ENCODE measurements at places on chromosomes 1 and 21. TPM values are rescaled to one million over a fixed set of nuclear protein-coding genes. Genes with fewer than 3 reads are reported as not detected.

DNA sequence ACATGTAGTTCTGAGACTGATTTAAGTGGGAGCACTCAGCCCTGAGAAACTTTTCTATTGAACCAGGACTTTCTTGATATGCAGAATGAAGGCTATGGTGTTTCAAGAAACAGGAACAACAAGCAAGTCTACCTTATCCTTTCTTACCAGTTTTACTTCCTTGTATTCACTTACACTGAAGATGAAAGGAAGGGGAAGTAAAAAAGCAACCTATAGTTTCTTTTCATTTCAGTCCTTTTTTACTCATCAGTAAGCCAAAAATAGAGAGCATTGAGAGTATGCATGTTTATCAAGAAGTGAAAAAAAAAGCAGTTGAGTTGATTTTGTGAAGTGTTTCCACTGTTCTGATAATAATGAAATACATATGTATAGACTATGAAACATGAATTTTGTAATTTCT is 1010.3 kb downstream of the AMY1C start:
- no peak for DNase-seq

DNA sequence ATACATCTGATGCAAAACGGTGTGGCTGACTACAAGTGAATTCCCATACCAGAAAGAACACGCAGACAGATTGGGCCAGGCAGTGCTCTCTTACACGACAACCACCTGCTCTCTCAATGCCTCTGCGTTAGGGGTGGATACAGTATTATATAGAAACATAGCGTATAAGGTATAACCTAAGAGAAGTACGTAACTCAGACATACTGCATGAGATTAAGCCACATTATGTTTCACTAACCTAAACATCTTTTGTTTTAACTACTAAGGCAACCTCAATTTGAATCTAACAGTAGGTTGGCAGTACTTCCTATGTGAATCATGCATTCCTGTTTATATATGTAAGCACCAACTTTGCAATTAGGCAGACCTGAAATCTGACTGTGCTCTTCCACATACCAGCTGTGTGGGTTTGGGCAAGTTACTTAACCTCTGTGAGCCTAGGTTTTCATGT is 58.1 kb upstream of the COA6 start:
- peak; percentile 12 for DNase-seq

DNA sequence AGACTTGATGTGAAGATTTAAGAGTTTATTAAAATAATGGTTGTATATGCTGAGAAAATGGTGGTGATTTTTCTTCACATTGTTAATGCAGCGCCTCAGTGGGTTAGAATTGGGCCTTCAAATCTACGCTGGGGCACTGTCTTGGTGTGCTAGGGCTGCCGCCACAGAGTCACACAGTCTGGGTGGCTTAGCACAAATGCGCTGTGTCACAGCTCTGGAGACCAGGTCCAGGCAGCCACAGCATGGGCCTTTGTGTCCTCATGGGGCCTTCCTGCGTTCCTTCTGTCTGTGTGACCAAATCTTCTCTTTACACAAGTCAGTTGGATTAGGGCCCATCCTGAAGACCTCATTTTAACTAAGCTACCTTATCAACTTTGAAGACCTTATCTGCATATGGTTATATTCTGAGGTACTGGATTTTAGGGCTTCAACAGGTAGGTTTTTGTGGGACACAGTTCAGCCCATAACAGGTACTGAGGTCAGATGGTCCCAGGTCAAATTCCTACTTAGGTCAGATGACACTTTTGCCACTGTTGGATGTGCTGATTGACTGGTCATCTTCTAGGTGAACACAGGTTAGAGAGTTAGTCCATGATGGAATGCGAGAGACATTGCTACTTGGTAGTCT is 17.5 kb downstream of the TRAPPC10 start:
- DNase-seq: no peak

- DNase-seq: no peak
Measured at GRCh38 chr1:201543871-201544642, 5.1 kb downstream of the NAV1 start.

DNA sequence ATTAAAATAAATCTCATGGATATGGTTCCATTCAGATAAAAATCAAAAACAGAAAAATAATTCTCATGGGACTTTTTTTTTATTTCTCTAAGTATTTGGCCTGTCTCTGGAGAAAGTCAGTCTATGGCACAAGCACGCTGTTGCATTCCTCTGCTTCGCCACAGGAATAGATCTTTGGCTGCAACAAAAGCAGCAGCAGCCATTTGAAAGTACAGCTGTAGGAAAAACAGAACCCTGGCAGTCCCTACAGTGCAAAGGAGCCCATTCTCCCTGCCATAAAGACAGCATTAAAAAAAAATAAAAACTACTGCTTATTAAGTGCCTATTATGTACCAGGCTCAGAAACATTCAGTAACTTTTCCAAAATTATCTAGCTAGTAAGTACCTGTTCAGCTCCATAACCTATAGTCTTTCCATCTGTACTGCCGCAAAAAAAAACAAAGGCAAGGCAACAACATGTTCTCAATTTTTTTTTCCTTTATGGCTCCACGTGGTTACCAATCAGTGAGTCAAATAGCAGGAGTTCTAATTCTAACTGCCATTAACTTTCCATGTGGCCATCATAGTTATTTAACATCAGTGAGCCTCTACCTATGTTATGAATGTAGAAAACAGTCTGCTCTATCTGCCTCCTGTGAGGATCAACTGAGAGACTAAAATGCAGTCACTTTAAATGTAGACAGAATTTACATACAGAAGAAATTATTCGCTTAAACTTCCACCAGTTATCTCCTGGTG is 22.7 kb downstream of the SLC35D1 start:
- no peak for DNase-seq

DNA sequence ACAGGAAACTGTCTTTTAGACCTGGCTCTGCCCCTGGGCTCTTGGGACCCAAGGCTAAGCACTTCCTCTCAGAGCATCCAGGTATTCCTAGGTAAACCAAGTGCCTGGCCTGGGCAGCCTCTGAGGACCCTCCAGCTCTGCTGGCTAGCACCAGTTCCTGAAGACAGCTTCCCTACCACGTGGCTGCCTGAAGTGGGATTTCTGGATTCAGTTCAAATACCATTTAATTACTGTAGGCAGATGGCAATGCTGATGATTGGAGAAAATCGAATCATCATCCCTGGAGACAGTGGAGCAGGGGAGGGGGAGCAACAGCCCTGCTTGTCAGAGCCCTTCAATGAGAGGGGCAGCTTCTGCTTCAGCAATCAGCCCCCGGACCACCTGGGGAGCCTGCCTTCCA is 11.9 kb downstream of the KIF21B start:
- no peak for DNase-seq

DNA sequence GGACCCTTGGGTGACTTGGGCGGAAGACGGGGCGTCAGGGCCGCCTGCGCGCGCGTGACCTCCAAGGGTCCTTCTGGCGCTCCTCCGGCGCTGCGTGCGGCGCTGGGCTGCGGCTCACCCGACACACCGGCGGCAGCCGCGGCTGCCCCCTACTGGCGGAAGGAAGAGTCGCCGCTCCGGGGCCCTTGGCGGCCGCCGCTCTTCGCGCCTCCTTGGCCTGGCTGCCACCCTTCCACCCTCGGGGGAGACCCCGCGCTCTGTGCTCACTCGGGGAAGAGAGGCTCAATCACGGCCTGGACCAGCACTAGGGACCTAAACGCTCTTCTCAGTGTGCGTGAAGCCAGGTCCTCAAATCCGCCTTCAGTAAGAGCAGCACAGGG is 89.7 kb downstream of the DMRTA2 start:
- peak; percentile 22 for DNase-seq

- no peak for DNase-seq
Measured at GRCh38 chr21:39238275-39238674, 55.0 kb upstream of the PSMG1 start.

DNA sequence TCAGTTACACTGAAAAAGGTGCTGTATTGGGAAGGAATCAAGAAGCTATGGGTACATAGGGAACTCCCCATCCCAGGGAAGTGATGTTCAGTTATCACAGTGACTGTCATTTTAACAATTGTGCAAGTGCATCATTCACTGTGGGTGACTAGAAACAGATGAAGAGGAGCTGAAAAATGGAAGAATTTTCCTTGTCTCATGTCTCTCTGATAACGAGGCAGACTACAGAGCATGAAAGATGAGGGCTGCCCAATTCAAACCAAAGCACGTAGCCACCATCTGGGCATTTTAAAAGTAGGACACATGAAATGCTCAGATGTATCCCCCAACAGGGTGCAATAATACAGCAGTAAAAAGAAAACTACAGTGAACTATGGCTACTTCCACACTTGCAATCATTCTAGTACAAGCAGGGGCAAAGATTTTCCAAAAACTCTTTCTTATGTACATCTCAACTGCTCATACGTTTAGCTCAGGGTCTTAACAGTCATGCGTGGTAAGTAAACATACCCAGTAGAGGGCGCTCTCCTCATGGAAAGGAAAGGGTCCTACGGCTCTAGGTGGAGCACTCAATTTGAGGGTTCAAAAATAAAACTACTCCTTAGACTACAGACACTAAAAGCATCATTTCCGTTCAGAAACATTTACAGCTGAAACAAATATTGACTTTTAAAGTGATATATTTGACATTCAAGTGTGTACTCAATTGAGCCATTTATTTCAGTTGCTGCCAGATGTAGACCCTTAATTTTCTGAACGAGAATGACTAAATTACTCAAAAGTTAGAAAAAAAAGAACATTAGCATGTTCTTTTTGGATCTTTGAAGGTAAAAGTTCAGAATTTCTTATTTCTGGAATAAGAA is 143.2 kb downstream of the KCTD3 start:
- no peak for DNase-seq

DNA sequence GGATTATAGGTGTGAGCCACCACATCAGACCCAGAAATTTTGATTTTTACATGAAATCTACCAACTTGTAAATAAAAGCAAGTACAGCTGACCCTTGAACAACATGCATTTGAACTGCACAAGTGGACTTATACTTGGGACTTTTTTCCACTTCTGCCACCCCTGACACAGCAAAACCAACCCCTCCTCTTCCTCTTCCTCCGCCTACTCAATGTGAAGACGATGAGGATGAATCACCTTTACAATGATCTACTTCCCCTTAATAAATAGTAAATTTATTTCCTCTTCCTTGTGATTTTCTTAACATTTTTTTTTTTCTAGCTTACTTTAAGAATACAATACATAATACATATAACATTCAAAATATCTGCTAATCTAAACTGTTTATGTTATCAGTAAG is 17.5 kb upstream of the YRDC start:
- DNase-seq: no peak

GRCh38 chr1:15211424-15211823 is 35.6 kb upstream of the FHAD1 start:
- no peak for DNase-seq

DNA sequence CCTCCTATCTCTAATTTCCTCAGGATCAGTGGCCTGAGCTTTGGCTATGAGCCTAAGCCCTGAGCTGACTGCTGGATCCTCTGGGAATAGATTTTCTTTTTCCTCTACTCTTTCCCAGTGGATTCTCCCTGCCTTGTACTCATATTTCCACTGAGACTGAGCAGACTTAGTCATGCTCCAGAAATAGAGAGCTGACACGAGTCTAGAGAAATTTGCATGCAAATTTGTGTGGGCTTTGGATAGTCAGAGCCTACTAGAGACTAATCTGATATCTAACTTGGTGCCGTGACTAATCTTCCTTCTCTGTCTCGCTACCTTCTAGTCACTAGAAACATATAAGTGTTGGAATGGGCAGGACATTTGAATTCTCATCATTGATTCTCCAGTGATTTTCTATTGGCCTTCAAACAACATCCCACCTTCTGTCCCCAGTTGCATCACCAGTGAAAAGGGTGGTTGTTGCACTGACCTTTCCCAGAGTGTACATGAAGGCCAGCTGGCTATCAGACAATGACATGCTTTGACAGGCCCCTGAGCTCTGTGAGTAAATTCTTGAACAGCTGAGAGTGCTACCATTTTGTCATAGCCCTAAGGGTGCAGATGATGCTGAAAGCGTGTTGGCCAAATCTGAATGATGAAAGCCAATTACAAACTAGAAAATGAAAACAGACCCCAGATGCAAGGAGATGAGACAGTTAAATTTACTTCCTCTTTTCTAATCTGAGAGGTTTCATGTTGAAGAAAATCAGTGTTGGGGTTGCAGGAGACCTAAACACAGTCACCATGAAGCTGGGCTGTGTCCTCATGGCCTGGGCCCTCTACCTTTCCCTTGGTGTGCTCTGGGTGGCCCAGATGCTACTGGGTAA is at the start of gene FCRLA:
TSS of gene FCRLA (plus strand) at position 748 of the 866 bp plus-strand sequence. CDS start at position 784, 36 bp downstream.
- no peak for DNase-seq

DNA sequence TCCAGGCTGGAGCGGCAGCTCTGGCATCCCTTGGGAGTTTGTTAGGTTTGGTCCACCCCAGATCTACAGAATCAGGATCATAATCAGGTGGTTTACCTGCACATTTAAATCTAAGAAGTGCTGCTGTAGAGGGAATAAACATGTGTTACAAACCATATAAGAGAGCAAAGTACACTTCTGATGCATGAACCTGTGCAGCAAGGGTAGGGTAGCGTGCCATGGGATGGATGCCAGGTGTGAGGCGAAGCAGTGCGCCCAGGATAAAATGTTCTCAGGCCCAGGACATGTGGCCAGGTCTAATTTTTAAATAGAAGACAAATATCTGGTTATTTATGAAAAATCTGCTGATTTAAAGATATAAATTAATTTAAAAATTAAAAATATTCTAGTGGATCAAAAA is 308.8 kb upstream of the USP24 start:
- DNase-seq: no peak

- DNase-seq: no peak
Measured at GRCh38 chr1:236888126-236888525, 93.0 kb downstream of the MTR start.

GRCh38 chr1:209106237-209106741 is 477.2 kb upstream of the CAMK1G start:
- DNase-seq: no peak

GRCh38 chr1:113808450-113809195 is 3.7 kb downstream of the RSBN1 start:
- DNase-seq: no peak

DNA sequence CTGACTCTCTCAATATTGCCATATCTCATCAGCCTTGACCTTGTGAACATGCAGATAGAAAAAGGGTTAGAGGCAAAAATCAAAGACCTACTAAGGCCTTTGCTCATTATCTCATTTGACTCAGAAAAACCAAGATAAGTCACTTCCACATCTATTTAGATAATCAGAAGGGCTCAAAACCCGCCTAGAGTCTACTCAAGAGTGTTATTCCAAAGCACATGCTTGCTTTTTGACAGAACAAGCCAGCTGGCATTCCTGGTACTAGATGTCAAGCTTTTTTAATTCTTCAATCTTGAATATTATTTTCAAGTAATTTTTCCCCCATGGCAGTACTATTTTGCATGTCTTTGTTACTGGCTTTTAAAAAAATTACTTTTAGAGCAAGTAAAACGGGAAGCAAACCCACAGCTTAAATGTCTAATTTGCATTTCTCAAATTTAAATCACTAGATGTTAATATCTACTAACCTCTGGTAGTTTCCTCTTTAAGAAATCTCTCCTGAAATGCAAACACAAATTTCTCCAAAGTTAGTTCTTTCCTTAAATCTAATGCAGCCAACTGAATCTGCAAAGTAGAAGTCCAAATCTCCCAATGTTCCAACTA is 51.5 kb downstream of the APP start:
- no peak for DNase-seq

GRCh38 chr1:14593302-14593701 is 5.2 kb upstream of the KAZN start:
- no peak for DNase-seq

RCSD1 gene
- 171 TPM for polyA plus RNA-seq

UBE2U gene
- polyA plus RNA-seq: not detected

CD1D gene
- polyA plus RNA-seq: not detected

HSD3B1 gene
- polyA plus RNA-seq: not detected

RALGPS2 gene
- polyA plus RNA-seq: 4.1 TPM

TCHHL1 gene
- not detected for polyA plus RNA-seq
